EL (cell line): ENCODE measurements at places on chromosomes 2 and 18.
A peak's percentile ranks its signal among the peaks of the same experiment; 100 is the strongest.

GRCh38 chr2:74314107-74314506 lies 29.1 kb downstream of the SLC4A5 start:
- no peak for DNase-seq

DNA sequence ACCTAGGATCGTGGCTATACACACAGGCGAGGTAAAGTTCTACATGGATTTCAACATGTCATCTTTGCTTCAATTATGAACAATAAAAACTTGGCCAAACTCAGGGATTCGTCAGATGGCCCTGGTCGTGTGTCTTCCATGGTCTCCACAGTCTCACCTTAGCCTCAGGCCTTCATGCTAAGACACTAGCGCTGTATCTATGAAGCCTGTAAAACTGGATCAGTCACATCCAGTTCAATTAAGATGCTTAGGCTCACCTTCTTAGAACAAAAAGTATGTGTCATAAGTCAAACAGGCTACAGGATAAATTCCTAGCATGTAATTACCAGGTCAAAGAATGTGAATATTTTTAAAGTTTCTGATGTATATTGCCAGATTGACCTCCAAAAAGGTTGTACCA lies 113.7 kb upstream of the NRP2 start:
- no peak for DNase-seq

DNA sequence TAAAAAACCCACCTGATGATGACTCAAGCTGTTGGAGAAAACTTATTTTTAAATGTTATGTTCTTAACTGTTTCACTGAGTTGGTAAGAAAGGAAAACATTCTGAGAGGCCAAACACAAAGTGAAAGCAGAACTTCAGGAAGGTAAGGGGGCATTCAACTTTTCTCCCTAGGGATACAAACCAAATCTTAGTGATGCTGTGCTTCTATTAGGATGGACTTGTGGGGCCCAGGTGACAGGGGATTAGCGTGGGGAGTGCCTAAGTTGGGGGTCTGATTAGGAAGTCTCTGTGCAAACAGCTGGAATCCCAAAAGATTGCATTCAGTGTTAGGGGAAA lies 18.5 kb downstream of the PDCL3 start:
- DNase-seq, result no peak

GRCh38 chr2:23492921-23493320 lies 107.9 kb downstream of the KLHL29 start:
- no peak for DNase-seq

DNA sequence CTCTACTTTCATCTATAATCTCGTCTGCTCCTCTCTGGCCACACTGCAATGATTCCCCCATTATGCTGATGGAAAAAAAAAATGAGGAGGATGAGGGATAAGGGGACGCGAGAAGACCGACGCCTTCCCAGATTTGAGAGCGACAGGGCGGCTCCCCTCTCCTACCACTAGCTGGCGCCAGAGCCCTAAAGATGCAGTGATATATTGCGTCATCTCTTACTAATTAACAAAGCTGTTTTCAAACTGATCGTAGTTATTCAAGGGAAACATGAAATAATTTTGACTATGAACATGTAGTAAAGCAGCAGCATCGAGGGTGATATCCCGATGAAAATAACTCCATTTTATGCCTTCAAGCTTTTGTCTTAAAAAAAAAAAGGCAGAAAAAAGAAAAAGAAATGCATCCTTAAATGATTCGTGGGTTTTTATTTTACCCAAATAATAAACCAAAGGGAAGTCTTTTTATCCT lies 48.0 kb upstream of the HNRNPA3 start:
- peak; percentile 80 for DNase-seq

DNA sequence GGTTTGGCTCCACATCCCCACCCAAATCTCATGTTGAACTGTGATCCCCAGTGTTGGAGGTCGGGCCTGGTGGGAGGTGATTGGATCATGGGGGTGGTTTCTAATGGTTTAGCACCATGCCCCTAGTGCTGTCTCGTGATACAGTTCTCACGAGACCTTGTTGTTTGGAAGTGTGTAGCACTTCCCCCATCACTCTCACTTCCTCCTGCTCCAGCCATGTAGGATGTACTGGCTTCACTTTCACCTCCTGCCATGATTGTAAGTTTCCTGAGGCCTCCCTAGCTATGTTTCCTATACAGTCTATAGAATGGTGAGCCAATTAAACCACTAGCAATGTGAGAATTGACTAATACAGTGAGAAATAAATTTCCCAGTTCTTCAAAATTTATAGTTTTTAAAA lies 325.9 kb downstream of the FSIP2 start:
- no peak for DNase-seq

GRCh38 chr2:205996161-205996560 lies 89.8 kb downstream of the INO80D start:
- no peak for DNase-seq

GRCh38 chr2:187541086-187542085 lies 12.8 kb downstream of the TFPI start:
- DNase-seq, result peak; percentile 91

- no peak for DNase-seq
Measured at GRCh38 chr18:28124131-28125029, 52.5 kb downstream of the CDH2 start.

GRCh38 chr2:96359310-96359709 lies 23.7 kb downstream of the NCAPH start:
- DNase-seq, result no peak

GRCh38 chr18:13246591-13246990 lies 28.0 kb downstream of the LDLRAD4 start:
- DNase-seq, result no peak

DNA sequence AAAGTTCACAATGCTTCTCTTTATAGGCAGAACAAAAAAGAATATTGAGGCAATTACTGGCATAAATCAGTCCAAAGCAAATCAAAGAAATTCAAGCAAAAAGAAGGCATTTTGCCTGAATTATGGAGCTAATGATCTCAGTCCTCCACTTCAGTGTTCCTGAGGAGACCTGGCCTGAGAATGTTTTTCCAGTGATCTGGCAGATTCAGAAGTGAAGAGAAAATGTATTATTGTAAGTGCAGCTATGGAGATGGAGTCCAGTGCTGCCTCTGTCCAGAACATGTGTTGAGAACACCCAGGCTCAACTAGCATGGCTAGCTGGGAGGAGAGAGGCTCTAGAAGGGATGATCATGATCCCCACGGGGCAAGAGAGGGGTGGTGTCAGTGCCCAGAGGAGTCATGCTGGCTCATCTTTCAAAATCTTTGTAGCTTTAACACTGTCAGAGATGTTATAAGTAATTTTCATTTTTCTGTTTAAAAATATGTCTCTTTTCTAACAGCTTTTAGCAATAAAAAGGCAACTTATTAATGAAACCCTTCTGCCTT lies 367.0 kb upstream of the RAB12 start:
- DNase-seq, result no peak

GRCh38 chr2:215136669-215137328 lies 1.6 kb downstream of the ABCA12 start:
- DNase-seq, result peak; percentile 61

DNA sequence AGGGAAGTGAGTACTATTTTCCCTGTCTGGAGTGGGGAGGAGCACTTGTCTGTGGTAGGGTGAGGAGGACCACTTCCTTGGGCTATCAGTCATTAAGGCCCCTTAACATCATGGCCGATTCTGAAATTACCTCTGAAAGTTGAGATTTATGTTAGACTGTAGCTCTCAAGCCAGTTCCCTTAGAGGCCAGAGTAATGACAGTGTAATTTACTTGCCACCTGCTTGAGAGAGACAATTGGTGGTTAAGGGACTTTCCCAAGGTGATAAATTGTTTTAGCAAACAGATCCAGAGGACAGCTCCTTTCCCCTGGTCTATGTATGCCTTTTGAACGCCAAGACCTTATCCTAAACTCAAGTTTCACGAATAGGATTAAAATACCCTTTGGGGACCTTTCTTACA lies 56.1 kb downstream of the NEDD4L start:
- DNase-seq, result no peak

DNA sequence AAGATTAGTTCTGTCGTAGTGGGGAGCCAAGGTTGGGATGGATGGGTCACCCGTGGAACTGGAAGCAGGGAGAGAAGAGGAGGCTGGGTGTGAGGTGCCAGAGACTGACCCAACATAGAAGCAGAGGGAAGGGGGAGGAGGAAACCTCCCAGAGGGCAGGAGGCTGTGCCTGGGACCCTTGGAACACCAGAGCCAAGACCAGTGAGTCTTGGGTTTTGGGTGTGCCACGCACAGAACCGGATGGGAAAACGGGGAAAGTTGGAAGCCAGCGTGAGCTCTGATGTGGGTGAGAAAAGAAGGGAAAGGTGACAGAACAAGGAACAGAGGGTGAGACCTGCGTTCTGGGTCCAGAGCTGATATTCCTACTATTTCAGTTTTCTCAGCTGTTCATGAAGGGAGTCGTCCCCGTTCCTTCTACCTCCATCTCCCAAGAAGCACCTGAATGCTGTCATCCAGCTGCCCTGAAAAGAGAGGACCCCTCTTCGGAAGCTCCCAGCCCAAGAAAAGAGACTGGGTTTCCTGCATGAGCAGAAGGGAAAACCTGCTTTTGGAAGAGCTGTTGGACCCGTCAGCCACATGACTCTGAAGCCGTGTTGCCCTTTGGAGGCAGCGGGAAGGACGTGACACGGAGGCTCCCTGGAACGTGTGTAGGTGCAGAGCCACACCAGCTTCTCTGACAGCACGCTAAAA lies 250.1 kb downstream of the NDUFA10 start:
- no peak for DNase-seq

GRCh38 chr18:51448949-51449348 lies 251.5 kb upstream of the MEX3C start:
- DNase-seq, result no peak

DNA sequence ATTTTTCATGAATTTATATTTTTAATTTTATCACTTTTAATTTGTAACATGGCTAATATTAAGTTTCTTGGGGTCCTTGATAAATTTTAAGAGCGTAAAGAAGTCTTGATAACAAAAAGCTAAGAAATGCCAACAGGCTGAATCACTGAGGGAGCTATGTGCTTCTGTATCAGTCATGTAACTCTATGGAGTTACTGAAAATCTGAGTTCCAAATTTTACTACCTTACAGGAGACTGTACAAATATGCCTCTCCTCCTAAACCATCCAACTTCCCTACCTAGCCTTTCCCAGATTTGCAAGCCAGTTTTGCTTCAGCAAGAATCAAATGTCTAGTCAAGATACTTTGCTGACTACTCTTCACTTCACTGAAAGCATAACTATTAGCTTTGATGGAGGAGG lies 35.7 kb downstream of the FEZ2 start:
- peak; percentile 83 for DNase-seq

DNA sequence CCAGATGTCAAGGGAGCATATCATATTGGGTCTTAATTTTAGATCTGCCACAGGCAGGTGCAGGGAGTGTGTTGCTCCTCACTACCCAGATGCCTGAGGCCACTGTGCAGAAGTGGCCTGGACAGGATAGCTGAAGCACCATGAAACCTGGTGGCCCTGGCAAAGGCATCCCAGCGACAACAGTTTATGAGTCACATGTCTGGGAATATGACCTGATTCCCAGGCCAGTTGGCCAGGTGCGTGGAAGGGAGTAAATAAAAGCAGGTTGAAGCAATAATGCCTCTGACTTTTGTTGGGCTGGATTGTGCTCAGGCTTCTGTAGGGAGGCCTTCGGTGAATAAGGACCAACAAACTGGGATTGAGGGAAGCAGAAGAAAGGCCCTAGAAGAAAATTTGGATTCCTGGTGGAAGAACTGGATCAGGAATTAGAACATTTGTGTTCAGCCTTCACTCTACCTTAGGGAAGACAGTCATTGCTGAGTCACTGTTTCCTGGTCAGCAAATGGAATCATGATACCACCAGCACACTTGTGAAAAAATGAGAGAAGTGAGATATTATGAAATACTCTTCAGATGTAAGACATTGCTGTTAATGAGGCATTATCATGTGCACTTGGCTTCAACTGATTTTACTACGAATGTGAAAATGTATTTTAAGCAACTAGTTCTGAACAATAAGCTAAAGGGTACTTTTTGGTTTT lies 78.4 kb upstream of the ZNF516 start:
- peak; percentile 66 for DNase-seq
